Osteoblast (primary cell): ENCODE measurements at places on chromosomes 13 and 19.

DNA sequence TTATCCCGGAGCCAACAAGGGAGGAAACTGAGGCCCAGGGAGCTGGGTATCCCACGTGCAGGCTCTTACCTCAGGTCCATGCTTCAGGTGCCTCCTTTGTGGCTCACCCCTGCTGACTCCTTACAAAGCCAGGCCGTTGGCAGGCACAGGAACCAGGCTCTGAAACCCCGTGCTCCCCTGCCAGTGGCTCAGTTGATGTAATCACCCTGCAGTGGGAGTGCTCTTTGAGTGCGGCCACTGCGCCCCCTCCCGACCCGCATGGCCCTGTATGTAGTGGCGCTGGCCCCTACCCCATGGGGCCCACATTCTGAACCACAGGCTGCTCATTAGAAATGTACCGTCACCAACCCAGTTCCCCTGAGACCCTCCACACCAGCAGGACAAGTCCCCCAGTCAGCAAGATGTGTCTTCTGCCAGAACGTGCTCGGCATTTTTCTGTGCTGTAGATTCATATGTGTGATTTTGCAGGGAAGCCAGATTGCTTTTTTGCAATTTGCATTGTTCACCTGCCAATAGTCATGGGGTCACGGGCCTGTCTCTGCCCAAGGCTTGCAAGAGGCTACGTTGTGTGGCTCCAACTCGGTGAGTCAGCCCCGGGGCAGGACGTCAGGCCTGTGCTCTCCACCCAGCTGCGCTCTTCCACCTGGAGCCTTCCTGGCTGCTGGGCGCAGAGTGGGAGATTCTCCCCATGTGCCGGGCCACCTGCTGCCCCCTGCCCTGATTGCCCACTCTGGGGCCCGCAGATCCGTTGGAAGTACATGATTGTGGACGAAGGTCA lies 60.3 kb downstream of the SMARCA4 start:
- H3K27ac ChIP-seq, result no peak overlapping the region
- peaks cover 76% of the 10 kb centered on the region for H3K36me3 ChIP-seq
- H3K27me3 ChIP-seq, result no peaks in the 10 kb centered on the region
- no peak overlapping the region for H3K4me3 ChIP-seq
- peak; percentile 89 for DNase-seq
- H3K4me1 ChIP-seq, result peaks cover 56% of the 10 kb centered on the region

GRCh38 chr13:75704927-75705288 lies 68.8 kb downstream of the LMO7 start:
- peak overlapping the region; percentile 95 for H3K27ac ChIP-seq
- peaks cover 26% of the 10 kb centered on the region for H3K36me3 ChIP-seq
- no peaks in the 10 kb centered on the region for H3K27me3 ChIP-seq
- H3K4me3 ChIP-seq, result peak overlapping the region; percentile 42
- DNase-seq, result no peak

DNA sequence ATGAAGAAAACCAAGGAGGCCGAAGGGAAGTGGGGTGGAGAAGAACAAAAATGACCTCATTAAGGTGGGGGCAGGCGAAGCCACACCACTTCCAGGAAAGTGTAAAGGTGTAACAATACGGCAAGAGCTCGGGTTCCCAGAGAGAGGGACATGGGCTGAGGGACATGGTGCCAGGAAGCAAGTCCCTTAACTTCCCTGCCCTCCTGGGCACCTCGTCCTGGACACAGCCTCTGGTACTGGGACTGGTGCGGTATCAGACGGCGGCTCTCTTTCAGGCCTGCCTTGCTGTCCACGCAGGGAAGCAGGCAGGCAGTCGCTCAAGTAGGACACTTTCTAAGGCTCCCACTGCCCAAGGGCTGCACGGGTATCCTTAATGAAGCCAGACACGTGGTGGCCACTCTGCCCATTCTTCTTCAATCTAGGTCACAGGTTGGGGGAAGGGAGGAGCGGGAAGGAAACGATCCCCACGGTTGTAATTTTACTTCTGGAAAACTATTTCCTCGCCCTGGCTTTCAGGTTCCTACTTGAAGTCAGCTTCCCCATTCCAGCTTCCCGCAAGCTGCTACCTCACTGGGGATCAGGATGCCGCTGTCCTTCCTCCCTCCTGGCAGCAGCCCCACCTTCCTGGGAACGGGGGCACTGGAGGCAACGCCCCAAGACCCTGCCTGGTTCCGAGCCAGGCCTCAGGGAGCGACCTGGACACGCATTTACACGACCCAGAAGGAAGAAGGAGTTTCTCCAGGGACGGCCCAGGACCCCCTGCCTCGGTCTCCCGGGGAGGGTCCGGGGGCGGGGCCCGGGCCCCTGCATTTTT lies 1.2 kb downstream of the AP3D1 start:
- no peaks in the 10 kb centered on the region for H3K27me3 ChIP-seq
- H3K36me3 ChIP-seq, result peaks cover 16% of the 10 kb centered on the region
- peak; percentile 78 for DNase-seq
- peak overlapping the region; percentile 97 for H3K4me3 ChIP-seq
- peak overlapping the region; percentile 88 for H3K27ac ChIP-seq
- peaks cover 27% of the 10 kb centered on the region for H3K4me1 ChIP-seq

- DNase-seq, result no peak
- no peak overlapping the region for H3K27ac ChIP-seq
- H3K4me3 ChIP-seq, result no peak overlapping the region
- H3K4me1 ChIP-seq, result no peaks in the 10 kb centered on the region
- no peaks in the 10 kb centered on the region for H3K27me3 ChIP-seq
Measured at GRCh38 chr13:76035711-76036110, 399.6 kb downstream of the LMO7 start.

GRCh38 chr13:109782066-109782822 lies 4.1 kb downstream of the IRS2 start:
- H3K4me1 ChIP-seq, result no peaks in the 10 kb centered on the region
- DNase-seq, result peak; percentile 74
- peaks cover 5% of the 10 kb centered on the region for H3K27me3 ChIP-seq
- H3K36me3 ChIP-seq, result no peaks in the 10 kb centered on the region
